ENCODE measurements at places on chromosomes 12 and 14.

- DNase-seq: no peak
These were observed 118.5 kb upstream of the FRMD6 start for GRCh38 chr14:51533160-51533559.

GRCh38 chr12:56189918-56190694 is 823 bp upstream of the SMARCC2 start:
- peak; percentile 96 for DNase-seq

- DNase-seq: no peak
These were observed 1.6 kb upstream of the UNC119B start for GRCh38 chr12:120708651-120709050.

GRCh38 chr12:6958609-6959057 is 7.5 kb downstream of the PTPN6 start:
- no peak for DNase-seq

DNA sequence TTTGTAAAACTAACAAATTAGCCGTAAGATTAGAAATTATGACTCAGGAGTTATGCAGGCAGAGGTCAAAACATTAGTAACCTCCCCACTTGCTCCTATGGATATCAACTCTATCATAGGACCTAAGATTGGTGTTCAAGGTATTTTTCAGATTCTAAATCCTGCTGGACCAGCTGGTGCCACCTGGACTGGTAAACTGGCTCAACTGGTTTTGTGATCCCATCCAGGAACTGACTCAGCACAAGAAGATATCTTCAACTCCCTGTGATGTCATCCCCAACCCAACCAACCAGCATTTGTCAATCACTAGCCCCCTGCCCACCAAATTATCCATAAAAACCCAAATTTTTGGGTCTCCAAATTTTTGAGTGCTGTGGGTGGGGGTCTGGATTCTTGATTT is 98.1 kb upstream of the OR4E1 start:
- no peak for DNase-seq

GRCh38 chr12:31482816-31483215 is 108.1 kb downstream of the DENND5B start:
- no peak for DNase-seq

Measured in H9 (cell line).